ENCODE measurements at places on chromosomes 7 and 10. TPM values are rescaled to one million over a fixed set of nuclear protein-coding genes. Genes with fewer than 3 reads are reported as not detected.

The LRIT1 gene
- total RNA-seq: not detected

The CHRM2 gene
- not detected for total RNA-seq

GRCh38 chr10:1367938-1368841 lies 312.0 kb downstream of the WDR37 start:
- no peak overlapping the region for H3K27ac ChIP-seq
- H3K27me3 ChIP-seq: no peaks in the 10 kb centered on the region
- no peaks in the 10 kb centered on the region for H3K4me1 ChIP-seq
- no peaks in the 10 kb centered on the region for H3K36me3 ChIP-seq
- DNase-seq: no peak

DNA sequence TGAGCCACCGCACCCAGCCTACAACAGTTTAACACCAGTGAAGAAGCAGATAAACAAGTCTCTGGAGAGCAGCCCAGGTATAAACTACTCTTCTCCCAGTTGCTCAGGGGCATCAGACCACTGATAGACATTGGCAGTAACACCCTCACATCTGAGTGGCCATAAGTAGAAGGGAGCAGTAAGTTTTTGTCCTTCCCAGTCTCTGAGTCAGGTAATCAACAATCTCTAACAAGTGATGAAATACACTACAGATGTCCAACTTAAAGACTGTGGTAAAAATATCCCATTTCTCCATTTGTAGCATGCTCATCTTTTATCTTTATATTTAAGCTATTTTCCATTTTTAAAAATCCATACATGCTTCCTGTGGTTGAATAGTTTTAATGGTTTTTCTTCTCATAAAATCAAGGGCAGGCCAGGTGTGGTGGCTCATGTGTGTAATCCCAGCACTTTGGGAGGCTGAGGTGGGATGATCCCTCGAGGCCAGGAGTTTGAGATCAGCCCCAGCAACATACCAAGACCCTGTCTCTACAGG lies 78.6 kb downstream of the GSAP start:
- no peaks in the 10 kb centered on the region for H3K4me1 ChIP-seq
- no peak overlapping the region for H3K4me3 ChIP-seq
- H3K27ac ChIP-seq: no peak overlapping the region
- H3K36me3 ChIP-seq: no peaks in the 10 kb centered on the region

- H3K27ac ChIP-seq: no peak overlapping the region
- DNase-seq: peak; percentile 94
- no peak overlapping the region for H3K4me3 ChIP-seq
Observed at GRCh38 chr7:95509199-95509598, 23.5 kb downstream of the ASB4 start.

DNA sequence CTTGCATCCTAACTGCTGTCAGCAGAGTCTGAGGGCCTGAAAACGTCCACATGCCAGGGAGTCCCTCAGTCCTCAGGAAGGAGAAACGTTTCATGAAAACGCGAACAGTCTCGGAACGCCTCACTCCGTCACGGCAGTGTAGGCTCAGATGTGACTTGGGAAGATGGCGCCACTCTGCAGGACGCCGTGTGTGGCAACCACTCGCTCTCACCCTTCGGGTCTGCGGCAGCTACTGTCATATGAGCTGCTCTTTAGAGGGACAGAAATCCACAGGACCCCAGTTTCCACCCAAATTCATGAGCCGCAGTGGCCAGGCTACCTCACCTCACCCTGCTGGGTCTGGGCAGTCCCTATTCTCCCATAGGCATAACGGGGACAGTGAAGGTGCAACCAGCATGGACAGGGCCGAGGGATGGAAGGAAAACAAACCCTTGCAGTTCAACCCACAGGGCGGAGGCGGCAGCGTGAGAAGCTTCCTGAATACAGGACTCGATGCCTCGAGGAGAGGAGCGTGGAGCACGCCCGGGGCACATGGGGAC lies 438.3 kb downstream of the DNAJB6 start:
- no peaks in the 10 kb centered on the region for H3K27me3 ChIP-seq
- no peaks in the 10 kb centered on the region for H3K36me3 ChIP-seq
- no peak overlapping the region for H3K27ac ChIP-seq
- H3K4me1 ChIP-seq: no peaks in the 10 kb centered on the region

The NPTX2 gene
- total RNA-seq: not detected

All from SJCRH30 (cell line).